CD4-positive, alpha-beta T cell treated with Interferon alpha-2 for 1 hour (primary cell): ENCODE measurements at places on chromosomes 7 and 10.

GRCh38 chr7:8291397-8292141, 29.6 kb upstream of the ICA1 start:
- no peak for DNase-seq

GRCh38 chr10:58837826-58838225, 325.2 kb downstream of the BICC1 start:
- no peak for DNase-seq

DNA sequence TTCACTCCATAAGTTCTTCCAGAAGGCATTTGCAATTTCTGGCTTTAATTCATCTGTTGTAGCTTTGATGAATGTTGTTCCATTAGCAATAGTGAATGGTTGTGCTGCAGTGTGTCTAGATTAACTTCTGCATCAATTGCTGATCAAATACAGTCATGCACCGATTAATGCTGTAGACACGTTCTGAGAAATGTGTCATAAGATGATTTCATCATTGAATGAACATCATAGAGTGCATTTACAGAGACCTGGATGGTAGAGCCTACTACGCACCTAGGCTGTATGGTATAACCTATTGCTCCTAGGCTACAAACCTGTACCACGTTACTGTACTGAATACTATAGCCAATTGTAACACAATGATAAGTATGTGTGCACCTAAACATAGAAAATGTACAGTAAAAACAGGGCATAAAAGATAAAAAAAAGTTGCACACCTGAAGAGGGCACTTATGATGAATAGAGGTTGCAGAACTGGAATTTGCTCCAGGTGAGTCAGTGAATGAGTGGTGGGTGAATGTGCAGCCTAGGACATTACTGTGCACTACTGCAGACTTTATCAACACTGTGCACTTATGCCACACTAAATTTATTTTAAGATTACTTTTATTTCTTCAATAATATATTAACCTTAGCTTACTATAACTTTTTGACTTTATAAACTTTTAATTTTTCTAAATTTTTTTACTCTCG, 170.7 kb downstream of the HERPUD2 start:
- DNase-seq = no peak

DNA sequence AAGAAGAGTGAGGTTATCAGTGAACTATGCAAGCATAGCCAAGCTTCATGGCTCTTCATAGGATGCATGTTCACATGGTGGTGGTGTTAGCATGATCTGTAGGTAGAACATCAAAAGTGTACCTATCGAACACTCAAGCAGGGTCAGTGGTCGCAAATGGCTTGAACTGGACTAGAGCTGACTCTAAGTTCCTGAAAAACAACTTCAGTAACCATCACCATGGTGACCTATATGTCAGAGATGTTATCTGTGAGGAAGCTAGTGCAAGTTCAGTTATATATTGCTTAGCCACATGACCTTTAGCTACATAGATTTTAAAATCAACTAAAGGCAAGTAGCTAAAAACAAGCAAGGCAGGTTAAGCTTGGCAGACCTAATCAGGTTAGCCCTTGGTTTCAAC, 163.1 kb upstream of the AGR3 start:
- DNase-seq = no peak

- DNase-seq = no peak
These were observed 409.8 kb upstream of the ZMIZ1 start for GRCh38 chr10:78658645-78659597.

DNA sequence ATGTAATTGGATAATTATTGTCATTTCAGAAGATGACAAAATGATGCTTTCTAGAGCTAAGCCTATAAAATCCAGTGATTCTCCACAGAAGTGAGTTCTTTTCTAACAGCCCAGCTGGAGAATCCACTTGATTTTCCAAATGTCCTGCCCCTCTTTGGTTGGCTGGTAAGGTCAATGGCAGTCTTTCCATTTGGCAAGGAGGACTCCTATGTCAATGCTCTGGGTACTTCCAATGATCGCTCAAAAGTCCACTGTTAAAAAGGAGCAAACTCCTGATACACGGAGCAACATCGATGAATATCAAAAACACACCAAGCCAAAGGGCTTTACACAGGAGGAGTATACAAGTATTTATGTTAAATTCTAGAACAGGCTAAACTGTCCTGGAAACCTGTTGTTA, 57.8 kb downstream of the STK17A start:
- DNase-seq = no peak

DNA sequence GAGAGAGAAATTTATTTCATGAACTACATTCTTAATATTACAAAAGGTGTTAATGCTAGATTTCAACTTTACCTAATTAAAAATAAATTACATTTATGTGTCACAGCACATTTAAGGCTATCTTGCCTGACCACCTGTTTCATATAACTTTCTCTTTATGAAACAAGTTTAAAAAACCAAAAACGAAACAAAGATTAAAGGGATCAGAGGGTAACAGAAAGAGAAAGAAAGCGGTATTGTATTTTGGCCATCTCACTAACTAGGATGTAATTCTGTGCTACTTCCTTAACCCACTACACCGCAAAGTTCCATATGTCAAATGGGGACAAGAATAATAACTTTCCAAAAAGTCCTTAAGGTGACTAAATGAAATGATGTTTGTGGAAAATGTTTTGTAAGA, 6.3 kb upstream of the RHOBTB1 start:
- DNase-seq = no peak

DNA sequence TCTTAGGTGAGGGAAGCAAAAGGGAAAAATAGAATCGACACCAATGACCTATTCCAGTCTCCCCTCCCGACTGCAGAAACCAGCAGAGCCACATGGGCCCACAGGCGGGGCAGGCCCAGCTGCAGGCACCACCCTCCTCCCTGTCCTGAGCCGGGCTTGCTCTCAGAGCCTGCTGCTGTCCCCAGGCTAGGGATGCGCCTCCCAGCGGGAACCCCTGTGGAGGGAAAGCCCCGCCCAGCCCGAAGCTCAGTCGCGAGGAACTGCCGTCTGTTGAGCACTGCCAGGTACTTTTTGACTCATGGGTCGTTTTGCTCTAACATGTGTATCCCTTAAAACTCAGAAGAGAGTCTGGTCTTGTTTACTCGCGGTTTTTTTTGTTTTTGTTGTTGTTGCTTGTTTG, 124.5 kb upstream of the RET start:
- DNase-seq = no peak

GRCh38 chr10:35992107-35992506, 350.0 kb upstream of the FZD8 start:
- DNase-seq = no peak

DNA sequence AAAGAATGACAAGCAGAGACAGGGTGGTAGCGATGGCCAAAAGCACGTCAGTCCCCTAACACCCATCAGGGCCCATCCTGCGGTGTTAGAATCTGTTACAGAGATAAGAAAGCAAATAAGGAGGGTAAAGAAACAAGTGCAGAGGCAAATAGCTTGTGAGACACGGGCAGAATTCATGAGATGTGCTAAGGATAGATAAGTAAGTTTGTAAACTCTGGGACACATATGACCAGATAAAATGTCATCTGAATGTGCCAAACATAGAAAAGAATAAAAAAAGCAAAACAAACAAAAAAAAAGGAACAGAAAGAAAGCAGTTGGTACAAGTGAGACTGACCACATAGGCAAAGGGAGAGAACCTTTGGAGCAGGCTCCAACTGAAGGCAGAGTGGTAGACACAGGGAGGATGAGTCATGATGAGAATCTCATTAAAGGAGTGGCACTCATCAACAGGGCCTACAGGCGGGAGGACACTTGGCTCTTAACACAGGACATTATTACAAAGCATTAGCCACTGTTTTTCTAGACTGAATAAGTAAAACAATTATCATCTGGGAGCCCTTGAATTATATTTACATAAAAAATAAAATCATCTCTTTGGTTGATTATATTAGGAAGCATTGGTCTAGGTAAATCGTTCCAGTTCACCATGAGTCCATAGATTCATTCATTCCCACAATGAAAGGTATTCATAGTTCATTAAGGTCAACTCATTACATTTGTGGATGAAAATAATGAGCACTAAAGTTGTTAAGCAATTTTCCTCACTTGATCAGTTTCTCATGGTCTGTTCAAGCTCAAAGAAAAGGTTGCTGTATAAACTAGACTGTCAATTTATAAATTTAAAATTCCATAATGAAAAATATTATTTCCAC, 21.5 kb upstream of the EPHB6 start:
- DNase-seq = no peak

DNA sequence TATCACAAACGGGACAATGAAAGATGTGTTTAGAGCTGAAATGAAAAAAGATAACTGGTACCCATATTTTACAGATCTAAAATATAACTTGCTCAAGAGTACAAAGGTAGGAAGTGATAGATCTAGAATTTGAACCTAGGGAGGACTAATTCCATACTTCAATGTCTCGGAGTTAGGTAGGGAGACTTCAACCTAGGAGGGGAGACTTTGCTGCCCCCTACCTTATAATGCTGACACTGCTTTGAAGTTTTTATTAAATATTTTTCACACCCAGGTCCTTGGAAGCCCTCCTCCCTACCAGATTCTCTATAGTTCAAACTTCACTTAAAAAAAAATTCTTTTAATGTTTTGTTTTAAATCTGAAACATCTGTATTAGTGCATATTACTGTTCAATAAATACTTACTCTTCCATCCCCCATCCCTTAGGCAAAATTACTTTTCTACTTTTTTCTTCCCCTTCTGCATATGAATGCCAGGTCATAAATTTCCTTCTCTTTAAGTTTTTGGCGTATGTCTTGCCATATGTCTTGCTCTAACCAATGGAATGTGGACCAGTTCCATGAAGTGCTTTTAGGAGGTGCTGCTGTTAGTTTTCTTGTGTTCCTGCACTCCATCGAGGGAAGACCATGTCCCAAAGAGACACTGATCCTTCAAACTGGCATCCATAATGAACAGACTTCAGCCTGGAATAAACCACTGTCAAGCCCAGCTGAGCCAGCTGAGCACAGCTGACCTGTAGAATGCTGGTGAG, 57.8 kb downstream of the MICU1 start:
- no peak for DNase-seq

DNA sequence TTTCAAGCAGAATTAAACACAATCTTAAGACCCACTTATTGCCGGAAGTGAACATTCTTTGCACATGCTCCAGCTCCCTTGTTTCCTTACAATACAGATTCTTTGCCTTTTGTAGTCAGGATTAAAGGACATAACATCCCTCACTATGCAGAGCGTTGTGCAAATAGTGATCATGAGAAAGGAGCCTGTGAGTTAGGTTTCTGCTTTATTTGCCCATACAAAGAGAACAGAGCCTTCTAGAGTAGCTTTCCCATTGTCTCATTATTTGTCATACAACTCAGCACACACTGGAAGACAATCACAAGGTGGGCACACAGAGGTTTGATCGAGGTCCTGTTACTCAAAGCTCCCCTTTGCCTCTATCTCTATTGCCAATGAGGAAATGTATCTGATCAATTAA, 48.2 kb upstream of the WDR11 start:
- DNase-seq = no peak

GRCh38 chr10:67088036-67088435, 162.2 kb downstream of the LRRTM3 start:
- no peak for DNase-seq

- no peak for DNase-seq
These were observed 104.6 kb downstream of the MLLT10 start for GRCh38 chr10:21638681-21639080.

DNA sequence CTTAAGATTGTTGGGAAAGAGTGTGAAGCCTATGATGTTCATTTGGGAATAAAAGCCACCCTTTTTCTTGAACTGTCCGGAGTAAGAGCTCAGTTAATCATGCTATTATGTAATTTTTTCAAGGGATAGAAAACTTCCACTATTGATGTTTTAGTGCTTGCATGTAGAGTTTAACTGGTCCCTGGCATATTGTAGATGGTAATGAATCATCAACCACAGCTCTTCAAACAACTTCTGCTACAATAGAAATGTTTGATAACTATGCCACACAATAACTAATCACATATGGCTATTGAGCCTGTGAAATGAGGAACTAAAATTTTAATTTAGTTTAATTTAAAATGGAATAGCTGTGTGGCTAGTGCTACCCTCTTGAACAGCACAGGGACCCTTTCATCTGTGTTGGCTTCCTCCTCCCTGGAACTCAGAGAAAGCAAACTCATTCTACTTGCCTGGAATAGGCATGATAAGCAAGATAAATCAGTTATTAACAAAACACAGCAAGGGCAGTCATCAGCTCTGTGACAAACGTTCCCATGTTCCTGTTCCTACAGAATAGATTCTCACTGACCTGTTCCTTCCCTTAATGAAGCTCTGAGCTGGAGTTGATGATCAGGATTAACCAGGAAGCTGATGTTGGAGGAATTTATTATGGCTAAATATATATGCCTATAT, 4.9 kb upstream of the SRI start:
- DNase-seq = no peak

GRCh38 chr10:129445436-129446182, 21.4 kb upstream of the MGMT start:
- no peak for DNase-seq

DNA sequence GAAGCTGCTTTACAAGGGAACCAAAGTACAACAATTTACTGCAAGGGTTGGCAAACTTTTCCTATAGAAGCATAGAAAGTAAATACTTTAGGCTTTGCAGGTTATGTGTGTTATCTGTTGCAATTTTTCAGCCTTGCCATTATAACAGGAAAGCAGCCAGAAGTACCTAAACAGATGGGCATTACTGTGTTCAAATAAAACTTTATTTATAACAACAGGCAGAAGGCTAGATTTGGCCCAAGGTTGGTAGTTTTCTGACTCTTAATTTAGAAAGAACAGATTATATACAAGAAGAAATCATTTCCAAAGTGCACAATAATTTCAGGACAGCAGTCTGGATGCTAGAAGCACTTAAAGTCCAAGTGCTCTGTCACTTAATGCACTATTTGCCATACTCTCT, 307.1 kb downstream of the ANKRD7 start:
- DNase-seq = no peak

GRCh38 chr10:130230611-130231010, 94.4 kb downstream of the GLRX3 start:
- no peak for DNase-seq

DNA sequence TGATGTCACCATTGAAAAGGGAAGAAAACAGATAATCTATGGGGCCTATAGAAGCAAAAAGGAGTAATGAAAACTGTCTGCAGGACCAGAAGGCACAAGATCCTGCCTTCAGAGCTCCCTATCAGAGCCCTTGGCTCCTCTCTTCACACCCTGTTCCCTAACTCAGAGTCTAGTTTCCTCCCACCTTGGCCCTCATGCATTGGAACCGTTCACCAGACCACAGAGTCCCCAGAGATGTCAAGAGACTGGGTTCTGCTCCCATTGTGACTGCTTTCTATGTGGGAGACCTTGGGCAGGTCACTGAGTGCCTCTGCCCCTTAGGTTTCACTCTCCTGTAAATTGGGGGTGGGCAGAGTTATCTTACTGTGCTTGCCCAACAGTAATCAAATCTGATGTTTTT, 80.1 kb upstream of the RPA3 start:
- DNase-seq = no peak

- DNase-seq = no peak
These were observed 55.2 kb downstream of the ELMO1 start for GRCh38 chr7:37393476-37393875.

- DNase-seq = no peak
These were observed 76.3 kb downstream of the FOXL3 start for GRCh38 chr7:366161-366803.

DNA sequence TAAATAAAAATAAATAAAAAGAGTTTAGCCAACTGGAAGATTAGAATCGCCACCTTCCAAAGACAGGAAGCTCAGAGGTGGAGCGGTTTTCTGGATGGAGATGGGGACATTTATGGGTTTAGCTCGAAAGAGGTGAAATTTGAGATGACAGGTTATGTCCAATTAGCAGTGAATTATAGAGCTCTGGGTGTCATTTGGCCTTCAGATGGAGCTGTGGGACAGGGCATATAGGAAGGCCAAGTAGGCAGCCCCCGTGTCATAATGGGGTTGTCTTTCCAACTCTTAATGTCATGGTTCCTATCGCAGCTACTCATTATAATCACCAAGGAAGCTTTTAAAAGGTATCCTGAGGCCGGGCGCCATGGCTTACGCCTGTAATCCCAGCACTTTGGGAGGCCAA, 21.0 kb upstream of the EEPD1 start:
- no peak for DNase-seq
